ENCODE measurements at places on chromosomes 3 and 15.
A peak's percentile ranks its signal among the peaks of the same experiment; 100 is the strongest.

GRCh38 chr3:22660606-22661005 lies 542.5 kb upstream of the UBE2E2 start:
- no peak for DNase-seq

DNA sequence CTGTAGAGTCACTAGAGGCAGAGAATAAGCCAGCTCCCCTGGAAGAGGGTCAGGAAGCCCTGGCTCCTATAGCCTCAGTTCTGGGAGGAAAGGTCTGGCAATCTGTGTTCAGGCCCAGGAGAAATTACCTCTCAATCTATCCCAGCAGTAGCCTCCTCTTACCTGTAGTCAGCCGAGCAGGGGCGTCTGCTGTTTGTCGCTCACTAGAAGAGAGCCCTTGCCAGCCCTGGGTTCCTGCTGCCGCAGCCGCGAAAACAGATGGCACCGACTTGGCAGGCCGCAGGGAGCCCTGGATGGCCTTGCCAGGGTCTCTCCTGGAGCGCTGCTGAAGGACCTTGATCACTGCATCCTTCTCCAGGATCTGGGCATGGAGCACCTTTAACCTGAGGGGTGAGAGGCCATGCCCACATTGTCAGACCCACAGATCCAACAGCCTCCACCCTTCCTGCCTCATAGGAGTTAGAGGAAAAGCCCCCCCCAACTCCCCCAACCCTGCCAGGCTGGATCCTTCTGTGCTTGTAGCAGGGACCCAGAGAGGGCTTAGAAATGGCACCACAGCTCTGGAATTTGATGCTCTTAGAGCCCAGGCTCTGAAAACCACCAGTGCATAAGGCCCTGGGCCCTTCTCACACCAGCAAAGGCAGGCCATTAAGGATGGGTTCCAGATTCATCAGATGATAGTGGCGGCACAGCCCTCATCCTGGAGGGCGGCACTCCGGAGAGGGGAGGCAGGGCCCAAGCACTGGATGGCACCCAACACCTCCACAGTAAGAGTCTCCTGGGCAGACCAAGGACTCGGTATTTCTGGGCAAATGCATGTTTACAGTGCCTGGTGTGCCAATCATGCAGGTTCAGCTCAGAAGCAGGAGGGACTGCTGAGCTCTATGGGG lies 14.9 kb downstream of the AMOTL2 start:
- DNase-seq = no peak

DNA sequence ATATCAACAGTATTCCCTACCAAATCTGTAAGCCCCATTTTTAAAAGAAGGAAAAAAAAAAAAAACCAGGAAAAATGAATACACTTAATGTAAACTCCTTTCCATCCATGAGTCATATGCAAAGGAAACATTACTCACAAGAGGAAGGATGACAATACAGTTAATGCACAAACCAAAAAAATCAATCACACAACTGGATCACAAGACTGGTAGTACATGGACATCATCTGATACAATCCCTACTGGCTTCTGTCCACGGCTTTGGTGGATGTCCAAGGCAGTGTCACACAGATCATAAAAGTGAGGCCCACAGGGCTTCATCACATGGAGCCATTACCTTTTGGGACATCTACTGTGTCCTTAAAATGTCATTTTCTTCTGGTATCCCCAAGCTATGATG lies 44.0 kb downstream of the SUCLG2 start:
- peak; percentile 79 for DNase-seq

GRCh38 chr15:69357773-69358771 lies 56.1 kb upstream of the KIF23 start:
- DNase-seq = no peak

DNA sequence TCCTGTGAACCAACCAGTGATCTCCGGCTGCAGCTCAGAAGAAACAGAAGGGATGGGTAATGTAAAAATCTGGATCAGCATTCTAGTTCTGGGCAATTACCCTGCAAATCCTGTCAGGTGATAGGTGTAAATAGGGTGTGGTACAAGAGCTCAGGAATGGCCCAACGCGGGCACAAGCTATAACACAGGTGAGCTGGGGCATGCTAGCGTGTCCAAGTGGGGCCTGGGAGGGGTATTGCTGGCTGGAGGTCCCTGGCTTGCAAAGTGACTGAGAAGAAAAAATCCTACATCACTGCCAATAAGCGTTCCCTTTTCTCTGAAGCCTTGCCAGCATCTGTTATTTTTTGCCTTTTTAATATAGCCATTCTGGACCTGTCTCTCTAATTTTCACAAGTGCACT lies 9.7 kb upstream of the CHST2 start:
- no peak for DNase-seq
